ENCODE measurements at places on chromosomes 7 and 10.

GRCh38 chr10:22837351-22837750 is 90.5 kb upstream of the ARMC3 start:
- DNase-seq = no peak

DNA sequence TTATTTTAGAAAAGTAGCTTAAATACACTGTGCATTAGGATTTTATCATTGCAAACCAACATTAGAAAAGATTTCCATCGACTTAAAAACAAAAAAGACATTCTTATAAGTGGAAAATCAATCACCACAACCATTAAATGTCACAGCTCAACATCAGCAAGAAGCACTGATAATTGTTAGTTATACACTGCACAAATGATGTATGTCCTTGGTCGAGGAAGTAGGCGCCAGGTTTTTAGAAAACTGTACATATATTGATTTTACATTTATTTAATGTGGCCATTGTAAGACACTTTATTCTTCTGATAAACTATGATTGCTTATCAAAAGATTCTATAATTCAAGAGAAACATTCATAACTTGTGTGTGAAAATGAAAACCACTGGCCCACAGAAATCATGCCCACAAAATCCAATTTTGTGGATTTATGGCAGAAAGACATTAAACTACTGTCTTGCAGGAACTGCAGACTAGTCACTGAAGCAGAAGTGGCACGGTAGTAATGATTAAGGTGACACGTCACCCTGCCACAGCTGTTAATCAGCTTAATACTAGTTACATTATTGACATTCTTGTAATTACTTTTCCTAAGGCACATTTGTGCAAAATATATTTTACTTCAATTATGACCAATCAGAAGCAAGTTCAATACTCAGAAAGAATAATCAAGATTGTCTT is 79.4 kb downstream of the VPS41 start:
- no peak for DNase-seq

GRCh38 chr10:89122433-89123051 is 84.6 kb downstream of the CH25H start:
- no peak for DNase-seq

DNA sequence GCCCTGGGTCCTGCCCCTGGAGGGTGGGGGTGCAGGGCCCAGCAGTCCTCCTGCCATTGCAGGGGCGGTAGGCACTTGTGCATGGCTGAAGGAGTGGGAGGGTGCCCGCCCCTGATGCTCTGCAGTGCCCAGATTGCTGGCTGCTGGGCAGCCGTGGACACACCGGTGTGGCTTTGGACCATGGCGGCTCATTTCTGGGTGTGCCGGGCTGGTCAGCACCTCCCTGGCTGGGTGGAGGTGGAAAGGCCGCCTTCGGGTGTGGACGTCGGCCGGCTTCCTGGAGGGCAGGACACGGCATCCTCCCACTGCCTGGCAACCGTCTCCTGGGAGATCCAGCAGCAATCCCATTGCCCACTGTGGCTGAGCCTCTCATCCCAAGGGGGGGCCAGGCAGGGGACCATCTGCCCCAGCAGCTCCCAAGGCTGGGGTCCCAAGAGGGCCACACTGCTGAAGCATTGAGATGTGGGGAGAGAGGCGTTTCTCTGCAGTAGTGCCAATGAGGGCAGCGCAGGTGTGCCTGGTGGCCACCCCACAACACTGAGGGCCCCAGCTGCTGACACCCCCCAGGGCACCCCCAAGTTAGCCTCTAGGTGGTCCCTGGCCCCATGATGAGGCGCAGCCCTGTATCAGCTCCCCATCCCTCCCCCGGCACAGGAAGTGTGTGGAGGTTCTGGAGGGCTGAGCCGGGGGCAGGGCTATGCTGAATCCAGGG is 12.9 kb downstream of the TTYH3 start:
- no peak for DNase-seq

GRCh38 chr10:91800756-91801155 is 2.5 kb downstream of the TNKS2 start:
- no peak for DNase-seq

GRCh38 chr10:73253225-73253555 is 746 bp upstream of the MRPS16 start:
- DNase-seq = peak; percentile 12

DNA sequence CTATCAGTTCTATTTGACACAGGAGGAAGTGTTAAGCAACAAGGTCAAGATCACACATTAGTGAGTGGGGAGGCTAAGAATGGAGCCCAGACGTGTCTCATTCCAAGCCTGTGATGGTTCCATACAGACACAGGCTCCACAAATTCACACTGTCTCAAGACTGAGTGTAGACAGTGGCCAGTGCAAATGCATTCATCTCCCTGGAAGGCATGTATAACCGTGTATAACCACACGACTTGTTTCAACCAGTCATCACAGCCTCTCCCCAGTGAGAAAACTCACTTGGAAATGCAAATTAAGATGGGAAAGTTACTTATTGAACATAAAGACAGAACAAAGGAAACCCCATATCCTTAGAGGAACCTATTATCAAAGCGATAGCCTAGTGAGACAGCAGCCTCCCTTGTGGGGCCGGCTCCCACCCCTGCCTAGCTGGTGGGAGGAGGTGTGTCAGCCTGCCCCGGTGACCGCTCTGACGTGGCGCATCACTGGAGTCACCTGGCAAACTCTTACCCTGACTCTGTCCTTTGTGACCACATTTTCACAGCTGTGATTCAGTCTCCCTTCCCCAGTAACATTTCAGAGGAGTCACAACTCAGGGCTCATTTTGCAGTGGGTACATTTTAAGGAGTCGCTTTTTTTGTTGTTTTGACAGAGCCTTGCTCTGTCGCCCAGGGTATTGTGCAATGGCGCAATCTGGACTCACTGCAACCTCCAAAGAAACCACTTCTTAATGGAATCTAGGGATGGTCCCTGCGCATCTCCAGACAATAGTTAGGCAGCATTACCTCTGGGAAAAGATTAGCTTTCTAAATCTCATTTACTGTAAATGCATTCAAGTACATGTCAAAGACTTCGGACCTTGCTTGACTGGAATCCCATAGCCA is 126.6 kb upstream of the PARD3 start:
- DNase-seq = no peak

DNA sequence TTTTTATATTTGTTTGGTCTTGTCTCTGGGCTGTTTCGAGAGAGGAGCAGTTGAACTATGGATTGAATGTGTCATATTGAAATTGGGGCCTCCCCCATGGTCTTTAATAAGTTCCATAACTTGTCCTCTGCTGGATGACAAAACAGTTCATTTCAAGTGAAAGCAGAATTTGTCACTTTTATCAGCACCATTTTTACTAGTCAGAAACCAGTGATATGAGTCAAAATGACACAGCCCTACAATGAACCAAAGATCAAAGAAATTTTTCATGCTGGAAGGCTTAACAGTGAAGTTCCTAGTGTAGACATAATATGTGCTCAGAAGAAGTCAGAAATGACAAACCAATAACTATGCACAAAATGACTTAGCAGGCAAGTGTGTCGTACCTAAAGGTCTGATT is 133.6 kb upstream of the VWC2 start:
- no peak for DNase-seq

GRCh38 chr10:44979281-44980191 is 927 bp upstream of the DEPP1 start:
- no peak for DNase-seq

GRCh38 chr7:36438211-36438610 is 48.5 kb downstream of the ANLN start:
- DNase-seq = no peak

GRCh38 chr10:27741173-27742091 is 4.2 kb downstream of the MKX start:
- DNase-seq = no peak

DNA sequence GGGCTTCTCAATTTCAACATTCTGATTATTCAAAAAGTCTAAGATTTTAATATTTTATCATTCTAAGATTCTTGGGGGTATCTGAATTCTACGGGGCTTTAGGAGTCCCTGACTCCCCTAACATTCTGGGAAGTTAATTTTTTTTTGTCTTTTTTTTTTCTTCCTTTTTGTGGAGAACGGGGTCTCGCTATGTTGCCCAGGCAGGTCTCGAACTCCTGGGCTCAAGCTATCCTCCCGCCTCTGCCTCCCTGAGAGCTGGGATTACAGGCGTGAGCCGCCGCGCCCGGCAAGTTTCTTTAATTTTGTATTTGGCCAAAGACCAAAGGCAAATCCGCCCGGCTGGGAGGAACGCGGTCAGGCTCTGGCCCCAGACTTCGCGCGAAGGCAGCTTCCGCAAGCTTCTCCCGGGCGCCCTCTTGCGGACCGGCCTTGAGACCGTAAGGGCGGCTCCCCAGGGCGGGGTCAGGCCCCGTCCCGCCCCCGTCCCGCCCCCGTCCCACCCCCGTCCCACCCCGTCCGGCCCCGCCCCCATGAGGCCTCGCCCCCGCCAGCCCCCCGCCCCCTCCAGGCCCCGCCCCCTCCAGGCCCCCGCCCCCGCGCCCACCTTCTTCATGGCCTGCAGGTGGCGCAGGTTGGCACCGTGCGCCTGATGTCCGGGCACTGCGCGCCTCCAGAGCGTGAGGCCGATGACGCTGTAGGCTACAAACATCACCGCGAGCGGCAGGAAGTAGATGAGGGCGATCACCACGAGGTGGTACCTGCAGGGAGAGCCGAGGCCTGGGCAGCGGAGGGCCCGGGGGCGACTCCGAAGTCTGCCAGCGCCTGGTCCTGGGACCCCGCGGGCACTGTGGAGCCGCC is 8.2 kb downstream of the TACR2 start:
- DNase-seq = peak; percentile 92

- no peak for DNase-seq
These were observed 5.6 kb downstream of the DAGLB start for GRCh38 chr7:6442114-6442513.

DNA sequence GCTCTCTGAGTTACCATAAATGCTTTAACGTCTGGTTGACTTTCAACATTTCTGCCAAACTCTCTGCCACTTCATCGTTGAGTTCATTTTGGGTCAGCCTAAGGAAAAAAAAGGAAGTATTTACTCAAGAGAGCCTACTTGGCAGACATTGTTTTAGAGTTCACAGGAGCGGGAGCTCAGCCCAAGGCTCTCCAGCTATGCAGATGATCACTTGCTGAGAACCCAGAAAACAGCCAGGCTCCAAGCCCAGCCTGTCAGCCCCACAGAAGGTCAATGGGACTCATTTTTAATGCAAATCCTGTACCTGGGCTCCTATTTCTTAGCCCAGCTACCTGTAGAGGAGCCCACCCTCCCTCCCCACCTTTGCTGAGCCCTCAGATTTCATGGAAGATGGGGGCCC is 45.5 kb downstream of the NOD1 start:
- no peak for DNase-seq

DNA sequence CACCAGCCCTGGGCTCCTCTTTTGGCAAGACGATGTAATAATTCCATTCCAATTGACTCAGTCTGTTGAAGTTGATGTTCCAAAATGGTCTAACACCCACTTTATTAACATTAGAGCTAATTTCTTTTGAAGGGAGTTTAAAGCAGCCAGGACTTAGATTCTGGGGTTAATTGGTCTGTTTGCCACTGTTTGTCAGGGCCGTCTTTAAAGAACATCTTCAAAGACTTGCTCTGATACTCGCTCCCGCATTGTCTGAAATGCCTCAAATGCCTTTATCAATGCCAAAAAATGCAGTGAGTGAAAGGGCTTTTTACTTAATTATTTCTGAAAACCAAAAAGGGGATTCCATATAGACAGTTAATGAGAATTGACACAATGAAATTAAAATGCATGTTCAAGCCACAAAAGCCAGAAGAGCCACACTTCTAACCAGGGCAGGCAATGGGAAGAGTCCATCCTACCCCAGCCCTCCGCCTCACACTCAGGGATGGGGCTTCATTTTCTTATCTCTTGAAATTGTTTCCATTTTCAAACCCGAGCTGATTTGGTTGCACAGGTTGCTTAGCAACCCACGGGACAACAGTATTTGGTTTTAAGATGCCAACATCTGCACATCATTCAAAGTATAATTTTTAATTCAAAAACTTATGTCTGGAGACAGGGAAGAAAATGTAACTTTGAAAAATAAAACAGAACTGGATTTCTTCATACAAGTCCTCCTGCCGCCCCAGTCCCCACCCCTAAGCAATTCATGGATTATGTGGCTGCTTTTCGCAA is 163.0 kb downstream of the FGFR2 start:
- no peak for DNase-seq

- no peak for DNase-seq
These were observed 9.0 kb upstream of the SLC13A1 start for GRCh38 chr7:123208793-123209192.

GRCh38 chr10:125156196-125156595 is 4.2 kb downstream of the CTBP2 start:
- DNase-seq = no peak

DNA sequence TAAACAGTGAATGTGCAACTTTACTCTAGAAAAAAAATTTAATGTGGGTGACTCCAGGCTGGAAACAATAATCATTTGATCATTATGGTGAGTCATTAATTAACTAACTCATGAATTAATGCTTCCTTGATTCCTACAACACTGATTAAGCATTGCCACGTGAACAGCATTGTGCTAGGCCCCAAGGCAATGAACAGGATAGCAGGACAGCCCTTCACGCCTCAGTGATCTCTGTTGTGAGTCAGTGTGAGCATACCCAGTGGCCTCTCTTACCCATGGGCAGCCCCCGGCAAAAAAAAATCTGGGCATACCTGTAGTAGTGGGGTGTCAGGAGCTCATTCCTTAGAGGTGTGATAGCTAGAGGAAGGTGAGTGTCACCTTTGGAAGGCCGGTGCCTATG is 76.0 kb downstream of the DENND2A start:
- DNase-seq = no peak

DNA sequence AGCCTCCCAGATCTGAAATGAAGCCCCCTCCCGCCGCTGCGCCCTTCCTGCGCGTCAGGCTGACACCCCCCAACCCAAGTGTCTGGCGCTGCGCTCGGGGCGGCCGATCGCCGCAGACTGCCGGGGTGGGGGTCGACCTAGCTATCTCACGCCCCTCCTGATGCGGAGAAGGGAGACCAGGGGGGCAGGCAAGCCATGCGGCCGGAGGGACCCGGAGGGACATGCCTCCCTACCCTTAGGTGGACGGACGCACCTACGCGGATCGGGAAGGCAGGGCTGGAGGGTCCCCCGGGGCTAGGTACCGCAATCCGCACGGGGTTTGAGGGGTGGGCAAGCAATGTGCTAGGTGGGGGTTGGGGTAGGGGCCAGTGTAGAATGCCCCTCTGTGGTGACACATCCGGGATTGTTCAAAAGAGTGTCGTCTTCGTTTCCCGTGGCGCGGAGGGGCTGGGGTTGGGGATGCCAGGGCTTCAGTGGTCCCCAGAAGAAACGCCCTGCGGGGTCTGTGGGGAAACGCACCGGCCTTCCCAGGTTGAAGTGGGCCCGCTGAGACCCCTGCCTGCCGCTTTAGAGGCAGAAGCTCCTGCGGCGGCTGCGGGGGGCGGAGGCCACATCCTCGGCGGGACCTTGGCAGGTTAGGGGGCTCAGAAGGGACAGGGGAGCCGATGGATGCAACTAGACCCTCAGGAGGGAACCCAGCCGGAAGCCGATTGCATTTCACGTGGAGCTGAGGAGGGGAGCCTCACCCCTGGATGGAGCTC is 913 bp downstream of the ADCYAP1R1 start:
- DNase-seq = no peak
